Spinal cord (tissue), 10 donors: ENCODE measurements at places on chromosomes 11 and 22.

DNA sequence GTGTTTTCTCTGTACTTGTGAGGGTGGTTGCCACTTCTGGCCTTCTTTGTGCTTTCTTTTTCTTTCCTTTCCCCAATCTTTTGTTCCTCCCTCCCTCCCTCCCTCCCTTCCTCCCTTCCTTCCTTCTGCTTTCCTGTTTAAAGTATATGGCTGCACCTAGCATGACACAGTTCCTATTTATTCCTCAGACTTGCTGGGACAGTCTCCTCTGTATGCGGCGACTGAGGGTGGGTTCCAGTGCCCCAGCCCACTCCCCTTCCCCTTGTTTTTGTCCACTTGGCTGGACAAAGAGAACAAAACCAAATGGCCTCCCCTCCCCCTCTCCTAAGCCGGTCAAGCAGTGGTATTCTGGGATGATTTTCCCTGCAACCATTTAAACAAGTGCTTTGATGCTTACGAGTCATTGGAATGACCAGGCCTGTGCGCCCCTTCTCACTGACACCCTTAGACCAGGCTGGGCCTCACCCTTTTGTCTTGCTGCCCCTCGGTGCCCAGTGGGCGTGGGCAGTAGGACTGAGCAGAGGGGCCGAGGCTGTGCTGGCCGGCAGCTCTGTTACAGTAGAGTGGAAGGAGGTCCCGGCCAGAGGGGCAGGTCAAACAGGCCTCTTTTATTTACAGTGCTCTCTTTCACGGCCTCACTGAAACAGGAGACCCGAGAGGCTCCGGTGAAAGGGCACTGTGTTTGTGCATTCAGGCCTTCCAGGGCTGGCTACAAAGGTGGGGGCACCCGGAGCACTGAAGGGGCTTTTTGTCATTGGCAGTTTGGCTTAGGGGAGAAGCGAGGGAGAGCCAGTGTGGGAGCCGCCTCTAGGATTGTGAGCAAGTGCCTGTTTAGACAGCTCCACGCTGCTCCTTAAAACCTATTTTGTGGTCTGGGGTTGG, 32.2 kb downstream of the ZBTB16 start:
- peaks cover 3% of the 10 kb centered on the region for H3K27me3 ChIP-seq
- H3K4me1 ChIP-seq = peaks cover 28% of the 10 kb centered on the region
- peak overlapping the region; percentile 80 for H3K27ac ChIP-seq
- H3K4me3 ChIP-seq = no peak overlapping the region
- no peak for DNase-seq

- H3K36me3 ChIP-seq = no peaks in the 10 kb centered on the region
- peak; percentile 74 for DNase-seq
- H3K27me3 ChIP-seq = no peaks in the 10 kb centered on the region
- peaks cover 13% of the 10 kb centered on the region for H3K4me1 ChIP-seq
- no peak overlapping the region for H3K4me3 ChIP-seq
- H3K27ac ChIP-seq = peak overlapping the region; percentile 74
These were observed 263.6 kb upstream of the NCAM1 start for GRCh38 chr11:112697391-112698178.

- peaks cover 3% of the 10 kb centered on the region for H3K4me1 ChIP-seq
- H3K36me3 ChIP-seq = no peaks in the 10 kb centered on the region
- H3K27me3 ChIP-seq = no peaks in the 10 kb centered on the region
- H3K4me3 ChIP-seq = no peak overlapping the region
- no peak overlapping the region for H3K27ac ChIP-seq
- DNase-seq = no peak
These were observed 7.4 kb upstream of the BIRC3 start for GRCh38 chr11:102309621-102310541.

DNA sequence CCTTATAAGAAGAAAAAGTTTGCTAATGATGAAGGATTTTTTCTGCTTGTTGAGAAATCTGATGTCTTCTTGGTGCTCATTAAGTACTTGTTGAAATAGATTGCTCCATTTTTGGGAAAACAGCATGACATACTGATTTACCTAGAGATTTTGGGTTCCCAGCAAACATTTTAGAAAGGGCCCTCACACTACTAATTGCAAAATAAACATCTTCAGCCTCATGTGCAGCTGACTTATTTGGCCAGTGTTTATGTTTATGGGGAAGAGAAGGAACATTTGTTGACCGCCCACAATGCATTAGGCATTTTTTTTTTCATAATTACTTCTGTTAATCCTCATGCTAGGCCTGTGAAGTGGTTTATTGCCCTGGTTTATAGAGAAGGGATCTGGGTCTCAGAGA, 40.1 kb downstream of the LDLRAD3 start:
- H3K4me1 ChIP-seq = peaks cover 7% of the 10 kb centered on the region
- H3K36me3 ChIP-seq = no peaks in the 10 kb centered on the region
- no peak overlapping the region for H3K27ac ChIP-seq

- no peak overlapping the region for H3K4me3 ChIP-seq
- no peaks in the 10 kb centered on the region for H3K36me3 ChIP-seq
These were observed 156.6 kb upstream of the POU2AF2 start for GRCh38 chr11:111088847-111089355.

DNA sequence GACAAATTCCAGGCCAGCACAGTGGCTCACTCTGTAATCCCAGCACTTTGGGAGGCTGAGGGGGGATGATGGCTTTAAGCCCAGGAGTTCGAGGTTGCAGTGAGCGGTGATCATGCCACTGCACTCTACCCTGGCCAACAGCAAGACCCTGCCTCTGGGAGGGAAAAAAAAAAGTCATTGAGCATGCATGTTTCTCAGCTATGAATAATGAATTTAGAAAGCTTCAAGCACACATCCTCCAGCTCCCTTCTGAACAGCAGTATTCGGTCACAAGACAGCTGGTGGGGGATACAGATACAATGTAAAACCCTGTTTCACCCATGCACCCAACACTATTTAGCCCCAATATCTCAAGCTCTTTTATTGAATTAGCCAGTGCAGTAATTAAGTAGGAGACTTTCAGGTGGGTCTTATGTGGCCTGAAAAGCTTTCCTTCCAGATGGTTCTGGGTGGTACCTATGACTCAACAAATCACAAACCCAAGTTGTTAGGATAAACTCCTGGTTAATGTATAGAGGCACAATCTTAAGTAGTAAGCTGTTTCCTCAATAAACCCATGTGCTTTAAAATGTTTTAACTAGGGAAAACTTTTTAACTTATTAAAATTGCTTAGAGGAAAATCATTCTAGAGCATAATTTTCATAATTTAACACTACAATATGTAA, 13.4 kb downstream of the PRDM10 start:
- peaks cover 3% of the 10 kb centered on the region for H3K4me1 ChIP-seq
- H3K36me3 ChIP-seq = peaks cover under 1% of the 10 kb centered on the region
- no peak for DNase-seq

- no peaks in the 10 kb centered on the region for H3K27me3 ChIP-seq
- no peak overlapping the region for H3K4me3 ChIP-seq
- H3K36me3 ChIP-seq = no peaks in the 10 kb centered on the region
- no peak for DNase-seq
- H3K27ac ChIP-seq = peak overlapping the region; percentile 37
- H3K4me1 ChIP-seq = no peaks in the 10 kb centered on the region
These were observed 109.2 kb downstream of the FAM76B start for GRCh38 chr11:95680169-95680929.

DNA sequence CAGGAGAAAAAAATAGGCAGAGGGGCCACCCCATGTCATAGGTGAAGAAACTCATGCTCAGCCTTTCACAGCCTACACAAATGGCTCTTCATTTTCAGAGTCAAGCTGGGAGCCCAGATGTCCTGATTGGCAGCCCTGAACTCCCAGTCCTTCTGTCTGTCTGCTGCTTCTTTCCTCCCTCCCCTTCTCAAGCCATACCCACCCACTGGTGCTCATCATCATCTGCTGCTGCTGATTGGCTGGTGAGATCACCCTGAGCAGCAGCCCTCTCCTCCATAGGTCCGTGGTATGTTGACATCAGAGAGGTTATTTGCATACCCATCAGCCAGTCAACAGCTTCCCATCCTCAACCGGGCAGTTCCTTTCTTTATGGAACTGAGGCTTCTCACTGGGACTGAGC, 46.1 kb upstream of the PRDM11 start:
- DNase-seq = no peak
- no peak overlapping the region for H3K27ac ChIP-seq
- no peak overlapping the region for H3K4me3 ChIP-seq
- H3K4me1 ChIP-seq = peaks cover 16% of the 10 kb centered on the region
- H3K36me3 ChIP-seq = no peaks in the 10 kb centered on the region

DNA sequence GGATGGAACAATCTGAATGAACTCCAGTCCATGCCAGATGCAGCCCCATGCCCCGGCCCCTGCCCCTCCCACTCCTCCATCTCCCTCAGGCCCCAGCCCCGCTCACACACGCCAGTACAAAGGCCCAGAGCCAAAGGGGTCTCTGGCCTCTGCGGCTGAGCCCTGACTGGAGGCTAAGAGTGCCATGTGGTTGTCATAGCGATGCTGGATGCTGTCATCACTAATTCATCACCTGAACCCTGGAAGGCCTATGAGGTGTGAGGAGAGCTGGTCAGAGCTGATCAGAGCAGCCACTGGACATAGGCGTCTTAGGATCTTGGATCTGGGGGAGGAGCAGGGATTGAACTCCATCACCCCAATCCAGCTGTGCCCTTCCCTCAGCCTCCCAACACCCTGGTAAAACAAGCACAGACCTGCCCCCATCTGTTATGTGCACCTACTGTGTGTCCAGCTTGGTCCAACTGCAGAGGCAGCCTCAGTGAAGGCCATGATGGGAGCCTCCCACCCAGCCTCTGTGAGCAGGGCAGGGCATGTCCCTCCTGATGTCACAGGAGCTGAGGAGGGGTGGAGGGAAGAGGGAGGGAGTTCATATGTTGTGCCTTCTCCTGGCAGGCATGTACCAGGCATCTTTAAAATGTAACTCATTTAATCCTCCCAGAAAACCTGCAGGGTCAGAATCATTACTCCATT, 16.7 kb downstream of the PDE2A start:
- H3K4me3 ChIP-seq = no peak overlapping the region
- H3K36me3 ChIP-seq = no peaks in the 10 kb centered on the region
- DNase-seq = no peak
- H3K27me3 ChIP-seq = no peaks in the 10 kb centered on the region
- peaks cover 31% of the 10 kb centered on the region for H3K4me1 ChIP-seq

DNA sequence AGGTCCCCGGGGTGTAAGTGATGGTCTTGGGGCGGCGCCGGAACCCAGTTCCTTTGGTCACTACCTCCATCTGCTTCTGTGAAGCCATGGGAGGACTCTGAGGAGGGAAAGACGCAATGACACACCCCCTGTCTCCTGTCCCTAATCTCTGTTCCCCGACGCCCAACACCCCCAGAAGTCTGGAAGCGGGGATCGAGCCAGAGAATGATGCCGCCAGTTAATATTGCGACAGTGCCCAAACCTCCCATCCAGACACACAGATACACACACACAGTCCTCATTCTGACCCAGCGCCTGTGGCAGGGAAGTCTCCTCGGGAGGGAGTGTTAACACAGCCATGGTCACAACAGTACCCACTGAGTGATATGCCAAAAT, 352 bp downstream of the C22orf23 start:
- no peaks in the 10 kb centered on the region for H3K27me3 ChIP-seq
- peaks cover 23% of the 10 kb centered on the region for H3K36me3 ChIP-seq
- peak overlapping the region; percentile 88 for H3K4me3 ChIP-seq
- H3K4me1 ChIP-seq = peaks cover 19% of the 10 kb centered on the region
- DNase-seq = no peak

GRCh38 chr11:26483108-26483507, 89.0 kb downstream of the MUC15 start:
- no peak overlapping the region for H3K27ac ChIP-seq
- no peaks in the 10 kb centered on the region for H3K4me1 ChIP-seq
- H3K27me3 ChIP-seq = no peaks in the 10 kb centered on the region
- H3K4me3 ChIP-seq = no peak overlapping the region

DNA sequence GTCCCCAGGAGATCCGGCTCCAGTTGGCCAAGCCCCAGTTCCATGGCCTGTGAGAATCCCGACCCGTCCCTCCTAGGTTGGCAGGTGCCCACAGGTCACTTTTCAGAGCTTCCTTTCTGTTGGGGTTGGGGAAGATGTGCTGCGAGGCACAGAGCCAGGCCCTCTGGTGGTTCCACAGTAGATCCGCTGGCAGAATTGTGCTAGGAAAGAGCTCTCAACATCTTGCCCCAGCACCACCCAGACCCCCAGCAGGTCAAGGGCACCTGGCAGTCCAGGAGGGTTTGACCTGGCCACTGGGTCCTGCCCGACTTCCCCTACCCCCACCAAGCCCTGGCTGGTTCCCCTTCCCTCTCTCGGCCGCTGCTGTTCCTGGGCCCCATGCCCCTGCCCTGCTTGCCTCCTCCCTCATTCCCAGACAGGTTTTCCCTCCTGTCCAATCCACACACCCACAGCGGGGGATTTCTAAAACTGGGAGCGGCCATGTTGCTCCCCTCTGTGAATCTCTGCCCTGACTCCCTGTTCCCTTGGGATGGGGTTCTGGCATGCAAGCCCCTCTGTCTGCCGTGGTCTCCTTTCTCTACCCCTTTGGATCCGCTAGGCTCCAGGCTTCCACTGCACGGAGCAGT, 26.2 kb upstream of the GCAT start:
- DNase-seq = no peak
- no peaks in the 10 kb centered on the region for H3K27me3 ChIP-seq
- H3K27ac ChIP-seq = no peak overlapping the region
- no peak overlapping the region for H3K4me3 ChIP-seq
- H3K4me1 ChIP-seq = peaks cover 5% of the 10 kb centered on the region
- no peaks in the 10 kb centered on the region for H3K36me3 ChIP-seq

GRCh38 chr22:37771702-37772427, 35.9 kb upstream of the GCAT start:
- H3K27ac ChIP-seq = no peak overlapping the region
- H3K36me3 ChIP-seq = peaks cover 79% of the 10 kb centered on the region
- H3K4me1 ChIP-seq = peaks cover 9% of the 10 kb centered on the region
- DNase-seq = no peak

DNA sequence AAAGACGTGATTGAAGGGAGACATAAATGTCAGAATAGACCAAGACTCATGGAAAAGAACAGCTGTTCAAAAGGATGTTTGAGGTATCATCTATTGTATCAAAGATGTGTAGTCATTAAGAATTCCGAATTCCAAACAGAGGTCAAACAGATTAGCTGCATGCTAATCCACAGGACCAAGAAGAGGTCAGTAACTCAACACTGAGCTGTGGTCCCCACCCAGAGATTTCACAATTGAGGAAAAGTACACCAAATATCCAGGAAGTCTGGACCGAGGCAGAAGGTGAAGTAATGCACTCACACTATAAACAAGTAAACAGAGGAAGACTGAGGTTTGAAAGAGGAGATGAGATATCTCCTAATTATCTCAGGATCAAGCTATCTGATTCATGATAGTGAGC, 29.6 kb upstream of the OR5P2 start:
- DNase-seq = no peak
- H3K36me3 ChIP-seq = no peaks in the 10 kb centered on the region
- no peak overlapping the region for H3K27ac ChIP-seq
- H3K27me3 ChIP-seq = no peaks in the 10 kb centered on the region
- no peak overlapping the region for H3K4me3 ChIP-seq

- H3K27me3 ChIP-seq = no peaks in the 10 kb centered on the region
- no peak overlapping the region for H3K27ac ChIP-seq
- H3K4me1 ChIP-seq = no peaks in the 10 kb centered on the region
- DNase-seq = no peak
- peaks cover 46% of the 10 kb centered on the region for H3K36me3 ChIP-seq
These were observed 9.0 kb downstream of the RBX1 start for GRCh38 chr22:40960145-40960544.

GRCh38 chr11:86069408-86070101, 671 bp upstream of the PICALM start:
- H3K36me3 ChIP-seq = no peaks in the 10 kb centered on the region
- peak overlapping the region; percentile 91 for H3K27ac ChIP-seq
- H3K27me3 ChIP-seq = no peaks in the 10 kb centered on the region
- no peak for DNase-seq
- H3K4me3 ChIP-seq = peak overlapping the region; percentile 87
